ENCODE measurements at places on chromosomes 4 and X.

DNA sequence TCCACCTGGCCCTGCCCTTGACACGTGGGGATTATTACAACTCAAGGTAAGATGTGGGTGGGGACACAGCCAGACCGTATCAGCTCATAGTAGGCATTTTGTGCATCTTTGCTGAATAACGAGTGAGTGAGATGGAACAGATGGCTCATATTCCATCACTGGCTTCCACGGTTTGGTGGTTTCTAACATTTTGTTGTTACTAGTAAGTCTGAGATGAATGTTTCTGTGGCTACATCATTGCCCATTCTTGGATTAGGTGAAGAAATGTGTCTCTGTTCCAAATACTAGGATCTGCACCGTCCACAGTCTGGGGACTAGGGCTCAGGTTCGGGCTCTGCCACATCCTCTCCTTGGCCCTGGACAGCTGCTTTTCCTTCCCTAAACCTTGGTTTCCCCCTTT is 3.6 kb downstream of the ABLIM2 start:
- no peak for DNase-seq

GRCh38 chrX:73847100-73847499 is 284.1 kb downstream of the CHIC1 start:
- DNase-seq, result no peak

DNA sequence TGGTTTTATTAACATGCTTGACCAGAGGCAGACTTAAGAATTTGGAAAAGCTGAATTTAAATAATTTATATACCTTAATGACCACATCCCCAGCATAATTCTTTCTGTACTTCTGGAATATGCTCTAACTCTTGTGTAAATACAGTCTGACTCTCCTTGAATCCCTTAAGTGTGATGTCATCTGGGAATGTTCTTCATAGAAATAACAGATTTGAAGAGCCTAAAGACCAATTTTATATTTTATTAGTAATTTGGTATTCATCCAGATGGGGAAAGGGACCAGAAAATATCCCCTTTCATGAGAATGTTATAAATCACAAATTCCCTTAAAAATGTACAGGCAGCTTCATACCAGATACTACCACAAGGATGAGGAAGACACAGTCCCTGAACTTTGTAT is 58.3 kb downstream of the KCNIP4 start:
- no peak for DNase-seq

GRCh38 chr4:144658903-144659302 is 12.9 kb downstream of the HHIP start:
- no peak for DNase-seq

- DNase-seq, result no peak
Observed at GRCh38 chrX:54961750-54962149, 32.2 kb downstream of the PFKFB1 start.

All from NCI-H1092 treated with DMSO at 0.1 percent for 48 hours (cell line).